ENCODE measurements at places on chromosomes 16 and 17. TPM values are rescaled to one million over a fixed set of nuclear protein-coding genes. Genes with fewer than 3 reads are reported as not detected.

Gene CD300A
- 0.28 TPM for total RNA-seq

Gene KRT33A
- total RNA-seq = not detected

Gene SLC5A2
- total RNA-seq = not detected

Gene TLCD2
- 0.15 TPM for total RNA-seq

Gene EFCAB5
- total RNA-seq = 0.09 TPM

Gene TEX14
- 0.09 TPM for total RNA-seq

DNA sequence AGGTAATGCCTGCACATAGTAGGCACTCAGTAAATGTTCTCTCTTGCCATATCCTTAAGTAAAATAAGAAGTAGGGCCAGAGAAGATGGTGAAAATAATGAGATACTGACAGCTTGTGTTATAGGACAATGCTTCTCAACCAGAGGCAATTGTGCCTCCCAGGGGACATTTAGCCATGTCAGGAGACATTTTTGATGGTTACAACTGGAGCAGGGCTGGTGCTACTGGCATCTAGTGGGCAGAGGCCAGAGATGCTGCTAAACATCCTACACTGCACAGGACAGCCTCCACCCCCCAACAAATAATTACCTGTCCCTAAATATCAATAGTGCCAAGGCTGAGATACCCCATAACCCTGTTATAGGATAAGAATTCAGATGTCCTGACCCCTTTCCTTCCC lies 1.7 kb downstream of the RAD51D start:
- DNase-seq = no peak

GRCh38 chr16:49849037-49849753 lies 6.7 kb downstream of the ZNF423 start:
- DNase-seq = no peak

DNA sequence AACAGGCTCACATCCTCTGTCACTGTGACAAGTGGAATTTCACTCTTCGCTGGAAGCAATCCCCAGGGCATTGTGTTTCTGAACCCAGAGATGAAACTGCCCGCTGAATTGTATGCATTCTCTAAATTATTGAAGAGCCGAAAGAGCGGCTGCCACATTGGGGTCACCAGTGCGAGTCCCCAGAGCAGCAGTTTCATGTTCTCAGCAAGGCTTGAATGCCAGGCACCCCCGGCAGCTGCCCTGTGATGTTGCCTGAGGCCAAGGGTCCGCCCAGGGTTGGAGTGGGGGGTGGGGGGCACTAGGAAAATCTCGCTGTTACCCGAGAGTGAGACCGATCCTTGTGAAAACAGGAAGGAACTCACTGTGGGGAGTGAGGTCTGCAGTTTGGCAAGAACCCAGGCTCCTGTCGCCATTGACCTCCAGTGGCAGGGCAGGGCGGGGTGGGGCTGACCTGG lies 20.7 kb upstream of the BCAR1 start:
- no peak for DNase-seq

DNA sequence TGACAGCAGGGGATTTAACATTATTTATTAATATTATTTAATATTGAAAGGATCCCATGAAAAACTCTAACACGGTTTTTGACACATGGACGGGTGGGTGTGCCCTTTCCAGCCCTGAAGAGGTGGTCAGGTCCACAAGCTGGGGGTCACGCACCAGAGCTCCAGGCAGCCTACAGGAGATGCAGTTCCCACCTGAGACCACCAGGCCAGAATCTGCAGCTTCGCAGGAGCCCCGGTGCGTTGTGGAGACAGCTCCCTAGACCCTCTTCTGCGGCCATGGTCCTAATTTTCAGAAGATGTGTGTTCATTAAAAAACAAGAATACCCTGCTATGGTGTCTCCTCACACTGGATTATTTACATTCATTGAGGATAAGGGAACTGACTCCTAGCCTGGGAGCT lies 331.1 kb downstream of the C16orf95 start:
- no peak for DNase-seq

DNA sequence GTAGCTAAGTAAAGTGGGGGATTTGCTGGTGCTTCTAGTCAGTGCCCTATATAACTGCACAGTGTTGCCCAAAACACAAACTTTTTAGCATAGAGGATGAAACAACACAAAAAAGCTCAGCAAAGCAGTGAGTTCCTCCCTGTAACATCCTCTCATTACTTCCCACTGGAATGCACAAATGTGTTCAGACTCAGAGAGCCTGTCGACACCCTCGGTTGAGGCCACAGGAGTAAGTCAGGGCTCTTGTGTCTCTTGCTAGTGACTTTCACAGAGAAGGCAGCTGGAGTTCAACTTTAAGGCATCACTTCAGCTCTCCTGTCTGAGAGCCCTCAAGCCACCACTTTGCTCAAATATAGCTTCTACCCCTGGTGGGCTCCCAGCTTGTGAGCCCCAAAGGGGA lies 107.2 kb upstream of the NETO2 start:
- DNase-seq = no peak

- DNase-seq = peak; percentile 67
Observed at GRCh38 chr16:10081201-10081940, 100.9 kb downstream of the GRIN2A start.

DNA sequence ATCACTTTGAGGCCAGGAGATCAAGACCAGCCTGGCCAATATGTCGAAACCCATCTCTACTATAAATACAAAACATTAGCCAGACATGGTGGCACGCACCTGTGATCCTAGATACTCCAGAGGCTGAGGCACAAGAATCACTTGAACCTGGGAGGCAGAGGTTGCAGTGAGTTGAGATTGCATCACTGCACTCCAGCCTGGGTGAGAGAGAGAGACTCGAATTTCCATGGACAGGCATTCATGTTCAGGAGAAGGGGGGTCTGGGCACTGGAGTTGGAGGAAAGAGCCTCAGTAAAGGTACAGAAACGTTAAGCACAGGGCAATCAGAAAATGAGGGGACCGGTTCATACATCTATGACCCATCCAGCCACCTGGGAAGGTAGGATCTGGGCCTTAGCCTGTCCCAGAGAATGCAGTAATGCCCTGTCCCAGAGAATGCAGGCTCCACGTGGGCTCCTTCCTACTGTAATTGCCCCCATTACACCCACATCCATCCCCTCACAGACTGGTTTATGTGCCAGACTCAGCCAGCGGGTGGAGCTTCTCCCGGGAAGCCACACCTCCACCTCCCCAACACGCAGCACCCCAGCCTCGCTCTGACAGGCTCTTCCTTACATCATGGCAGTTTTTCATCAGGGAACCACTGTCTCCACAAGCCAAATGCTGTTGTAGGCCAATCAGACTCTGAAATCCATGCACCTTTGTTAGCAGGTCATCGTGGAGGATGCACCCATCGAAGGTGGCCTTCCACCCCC lies 21.6 kb upstream of the ARL4D start:
- no peak for DNase-seq

GRCh38 chr16:85086347-85087291 lies 25.7 kb downstream of the CIBAR2 start:
- DNase-seq = peak; percentile 83

- peak; percentile 91 for DNase-seq
Observed at GRCh38 chr17:79788989-79789942, 7.6 kb downstream of the CBX8 start.

- peak; percentile 86 for DNase-seq
Observed at GRCh38 chr16:48609652-48610029, 339 bp downstream of the N4BP1 start.
